ENCODE measurements at places on chromosomes 1 and 21.

DNA sequence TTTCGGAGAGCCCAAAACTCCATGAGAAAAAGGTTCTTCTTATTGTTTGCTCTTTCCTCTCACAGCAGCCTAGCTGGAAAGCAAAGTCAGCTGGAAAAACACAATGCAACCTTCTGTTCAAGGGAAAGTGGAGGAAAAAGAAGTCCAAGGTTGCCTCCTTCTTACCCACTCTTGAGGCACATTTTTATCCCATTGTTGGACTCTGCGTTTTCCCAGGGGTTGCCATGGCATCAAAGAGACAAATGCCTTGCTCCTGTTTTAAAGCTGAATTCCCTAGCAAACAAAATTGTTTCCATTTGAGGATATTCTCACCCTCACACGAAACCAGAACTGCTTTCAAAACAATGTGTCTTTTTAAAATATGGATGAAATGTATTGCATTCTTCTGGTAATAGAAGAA, 45.1 kb upstream of the PALMD start:
- DNase-seq, result no peak

- no peak for DNase-seq
These were observed 22.4 kb downstream of the ESRRG start for GRCh38 chr1:216700779-216701178.

- peak; percentile 26 for DNase-seq
These were observed 51.1 kb downstream of the USP1 start for GRCh38 chr1:62487956-62488355.

DNA sequence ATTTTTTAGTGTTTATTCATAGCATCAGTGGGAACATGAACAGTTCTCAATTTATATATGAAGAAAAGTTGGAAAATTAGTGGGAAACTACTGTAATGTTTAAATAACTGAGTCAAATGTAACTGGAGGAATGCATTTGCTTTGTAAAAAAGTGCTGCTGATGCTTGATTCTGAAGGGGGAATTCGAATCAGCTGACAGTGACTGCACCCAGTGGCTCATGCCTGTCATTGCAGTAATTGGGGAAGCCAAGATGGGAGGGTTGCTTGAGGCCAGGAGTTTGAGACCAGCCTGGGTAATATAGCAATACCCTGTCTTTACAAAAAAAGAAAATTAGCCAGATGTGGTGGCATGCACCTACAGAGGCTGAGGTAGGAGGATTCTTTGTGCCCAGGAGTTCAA, 398.4 kb downstream of the ZP4 start:
- DNase-seq, result peak; percentile 25

- DNase-seq, result no peak
These were observed 282.1 kb upstream of the BRINP3 start for GRCh38 chr1:190759807-190760206.

DNA sequence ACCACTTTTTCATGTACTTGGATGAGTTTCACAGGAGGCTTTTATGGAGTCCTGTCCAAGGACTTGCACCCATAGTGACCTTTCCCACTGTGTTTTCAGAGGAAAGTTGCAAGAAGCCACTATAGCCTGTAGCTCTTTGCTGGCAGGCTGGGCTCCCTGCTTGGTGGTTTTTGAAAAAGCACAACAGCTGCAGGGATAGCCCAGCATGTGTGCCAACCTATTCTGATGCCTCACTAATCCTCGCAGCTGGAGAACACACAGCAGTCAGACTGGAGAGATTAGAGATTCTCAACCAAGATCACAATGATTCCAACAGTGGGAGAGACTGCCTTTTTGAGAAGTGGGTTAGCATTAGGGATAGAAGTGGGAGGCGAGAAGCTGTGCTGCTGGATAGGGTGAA, 24.1 kb upstream of the ARHGEF11 start:
- DNase-seq, result peak; percentile 65

GRCh38 chr1:44347280-44347679, 7.8 kb downstream of the ERI3 start:
- no peak for DNase-seq

- DNase-seq, result peak; percentile 82
These were observed 89.4 kb upstream of the IPO9 start for GRCh38 chr1:201739492-201740085.

DNA sequence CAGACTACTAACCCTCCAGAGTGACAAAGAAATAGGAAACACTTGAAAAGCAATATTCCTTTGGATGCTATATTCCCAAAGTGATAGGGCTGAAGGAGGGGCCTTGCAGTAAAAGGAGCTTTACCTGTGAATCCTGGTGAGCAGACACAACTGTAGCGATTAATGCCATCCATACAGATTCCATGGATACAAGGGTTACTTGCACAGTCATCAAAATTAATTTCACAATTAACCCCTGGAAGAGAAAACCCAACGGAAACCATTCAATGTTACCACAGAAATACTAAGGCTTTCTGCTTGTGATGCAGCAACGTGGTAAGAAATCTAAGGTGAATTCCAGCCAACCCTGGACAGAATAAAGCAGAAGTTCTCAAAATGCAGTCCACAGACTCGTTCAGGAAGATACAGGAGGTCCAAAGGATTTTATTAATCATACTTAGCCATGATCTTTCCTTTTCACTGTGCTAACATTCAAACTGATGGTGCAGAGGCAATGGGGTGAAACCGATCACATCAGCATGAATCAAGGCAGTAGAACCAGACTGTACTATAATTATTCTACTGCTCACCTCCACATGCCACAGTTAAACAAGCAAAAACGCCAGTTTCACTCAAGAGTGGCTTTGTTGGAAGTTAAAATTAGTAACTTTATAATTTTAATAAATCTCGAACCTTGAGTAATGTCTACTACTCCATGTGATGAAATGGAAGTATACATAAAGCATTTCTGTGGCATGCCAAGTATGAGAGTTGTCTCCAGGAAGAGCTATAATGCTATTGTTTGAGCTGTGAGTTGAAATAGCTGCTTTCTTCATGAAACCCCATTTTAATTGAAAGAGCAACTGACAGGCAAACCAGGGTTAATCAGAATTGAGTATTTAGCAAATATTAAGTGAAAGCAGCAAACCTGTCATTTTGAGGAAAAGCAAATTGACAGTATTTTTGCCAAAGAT, 63.2 kb upstream of the ADAM30 start:
- DNase-seq, result no peak

DNA sequence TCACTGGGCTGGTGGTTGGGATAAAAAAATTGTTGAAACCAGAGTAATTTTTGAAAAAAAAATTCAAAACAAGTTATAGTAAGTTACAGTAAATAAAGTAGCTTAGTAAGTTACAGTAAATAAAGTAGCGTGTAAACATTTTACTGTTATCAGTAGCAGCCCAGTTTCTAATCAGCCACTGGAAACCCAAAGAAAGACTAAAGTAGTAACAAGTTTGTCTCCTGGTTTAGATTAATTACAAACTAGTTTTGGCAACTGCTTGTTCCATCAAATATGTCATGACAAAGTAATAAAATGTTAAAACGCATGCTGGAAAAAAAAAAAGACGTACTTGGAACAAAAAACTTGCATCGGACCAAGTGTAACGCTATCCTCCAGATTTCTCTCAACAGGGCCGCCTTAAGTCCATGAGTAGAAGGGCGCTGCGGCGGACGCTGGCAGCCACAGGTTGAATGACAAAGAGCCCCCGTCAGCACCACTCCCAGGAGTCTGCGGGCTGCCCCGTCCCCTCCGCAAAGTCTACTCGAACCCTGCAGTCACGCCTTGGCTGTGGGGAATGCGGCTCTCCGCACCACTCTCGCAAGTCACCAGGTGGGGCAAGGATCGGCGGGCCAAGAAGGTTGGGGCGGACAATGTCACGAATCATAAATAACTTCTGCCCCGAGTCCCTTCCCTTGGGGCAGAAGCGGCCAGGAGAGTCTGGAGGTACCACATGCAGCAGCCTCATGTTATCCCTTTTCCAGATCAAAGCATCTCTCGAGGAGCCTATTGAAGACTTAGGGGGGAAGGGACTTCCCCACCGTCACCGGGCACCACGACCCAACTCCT, 837 bp downstream of the SLC16A1 start:
- peak; percentile 87 for DNase-seq

DNA sequence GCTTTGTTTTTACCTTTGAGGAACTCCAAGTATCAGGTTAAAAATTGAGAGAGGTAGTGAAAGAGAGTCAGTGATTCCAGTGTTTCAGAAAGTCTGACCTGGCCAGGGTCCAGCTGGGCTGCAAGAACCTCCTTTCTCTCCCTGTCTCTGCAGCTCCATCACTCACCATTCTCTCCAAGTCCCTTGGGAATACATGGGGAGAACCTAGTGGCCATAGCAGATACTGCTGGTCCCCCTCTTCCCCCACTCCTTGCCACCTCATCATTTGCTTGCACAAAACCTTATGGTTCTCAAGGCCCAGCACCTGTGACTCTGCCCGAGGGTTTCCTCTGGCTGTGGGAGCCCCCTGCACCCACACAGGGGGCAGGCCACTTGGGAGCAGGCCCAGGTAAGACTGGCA, 279.5 kb downstream of the KIF26B start:
- no peak for DNase-seq

DNA sequence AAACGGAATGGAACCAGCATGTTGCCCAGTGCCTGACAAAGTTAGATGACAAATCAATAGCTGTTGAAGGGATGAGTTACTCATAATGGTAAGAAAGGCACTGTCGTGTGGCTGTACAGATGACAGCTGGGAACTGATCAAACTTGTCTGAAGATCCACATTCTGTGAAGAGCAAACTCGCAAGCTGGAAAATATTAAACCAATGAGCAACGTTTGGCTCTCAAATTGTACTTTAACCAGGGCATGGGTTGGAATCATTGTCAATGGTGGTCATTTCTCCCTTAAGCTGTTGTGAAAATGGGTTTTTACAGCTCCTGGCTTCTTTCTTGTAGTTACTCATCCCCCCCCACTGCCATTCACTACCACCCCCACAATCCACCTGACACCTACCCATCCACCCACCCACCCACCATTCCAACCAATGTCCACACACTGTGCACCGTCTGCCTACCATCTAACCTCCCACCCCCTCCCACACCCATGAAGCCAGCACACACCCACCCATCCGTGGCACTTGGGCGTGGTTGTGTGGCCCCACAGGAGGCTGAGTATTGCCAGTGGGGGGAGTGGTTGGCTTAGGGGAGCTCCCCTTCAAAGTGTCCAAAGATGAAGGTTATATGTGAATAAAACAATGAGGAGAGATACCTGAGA, 46.7 kb downstream of the CLDN14 start:
- DNase-seq, result no peak

GRCh38 chr21:29092102-29092959, 18.9 kb upstream of the CCT8 start:
- DNase-seq, result no peak

DNA sequence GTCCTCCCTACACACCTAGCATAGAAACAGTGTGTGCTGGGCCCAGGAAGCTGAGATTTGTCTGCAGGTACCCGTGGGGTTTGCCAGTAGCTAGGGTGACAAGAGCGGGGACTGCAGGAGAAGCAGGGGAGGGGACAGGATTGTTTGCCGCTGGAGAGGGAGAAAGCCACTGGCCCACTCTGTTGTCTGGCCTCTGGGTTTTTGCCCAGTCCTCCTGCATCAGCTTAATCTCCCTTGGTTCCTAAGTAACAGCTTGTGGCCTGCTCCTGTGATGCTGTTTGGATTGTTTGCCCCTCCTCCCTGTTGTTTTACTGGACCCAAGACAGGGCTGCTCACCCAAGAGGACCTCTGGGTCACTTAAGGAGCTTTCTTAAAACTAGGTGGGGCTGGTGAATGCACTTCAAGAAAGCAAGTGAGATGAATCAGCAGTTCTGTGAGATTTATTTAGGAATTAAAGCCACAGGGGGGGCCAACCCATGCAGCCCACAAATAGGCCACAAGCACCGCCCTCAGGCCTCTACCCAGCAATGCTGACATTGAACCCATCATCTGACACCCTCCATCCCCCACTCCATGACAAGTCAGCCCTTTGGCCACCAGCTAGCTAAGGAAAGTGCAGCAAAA, 142.8 kb downstream of the ZZZ3 start:
- peak; percentile 42 for DNase-seq

- DNase-seq, result no peak
These were observed 815.5 kb upstream of the ADGRL4 start for GRCh38 chr1:79822053-79822452.

DNA sequence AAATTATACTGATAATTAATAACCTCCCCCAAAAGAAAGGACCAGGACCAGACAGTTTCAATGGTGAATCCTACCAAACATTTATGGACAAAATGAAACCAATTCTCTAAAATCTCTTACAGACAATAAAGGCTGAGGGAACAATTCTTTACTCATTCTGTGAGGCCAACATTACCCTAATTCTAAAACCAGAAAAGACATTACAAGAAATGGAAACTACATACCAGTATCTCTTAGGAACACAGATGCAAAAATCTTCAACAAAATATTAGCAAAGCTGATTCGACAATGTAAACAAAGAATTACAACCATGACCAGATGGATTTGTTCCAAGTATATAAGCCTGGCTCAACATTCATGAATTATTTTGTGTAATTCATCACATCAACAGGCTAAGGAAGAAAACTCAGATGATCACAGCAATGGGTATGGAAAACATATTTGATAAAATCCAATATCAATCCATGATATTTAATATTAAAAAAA, 8.6 kb downstream of the TMED5 start:
- no peak for DNase-seq

DNA sequence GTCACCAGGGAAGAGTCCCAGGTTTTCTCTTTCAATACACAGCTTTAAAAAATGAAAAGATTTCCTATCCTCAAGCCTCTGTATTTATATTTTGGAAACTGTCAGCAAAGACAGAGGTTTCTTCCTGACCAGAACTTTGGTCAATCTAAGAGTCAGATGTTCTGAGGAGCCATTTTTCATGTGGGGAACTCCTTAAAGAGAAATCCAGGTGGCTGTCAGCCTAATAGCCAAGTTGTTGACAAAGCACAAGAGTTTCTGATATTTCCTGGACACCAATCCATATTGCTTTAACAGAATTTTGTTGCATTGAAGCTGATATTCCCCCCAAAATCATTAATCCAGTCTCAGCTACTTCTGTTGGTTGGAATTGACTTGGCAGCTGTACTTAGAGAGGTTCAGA, 318.6 kb upstream of the NFIA start:
- no peak for DNase-seq

DNA sequence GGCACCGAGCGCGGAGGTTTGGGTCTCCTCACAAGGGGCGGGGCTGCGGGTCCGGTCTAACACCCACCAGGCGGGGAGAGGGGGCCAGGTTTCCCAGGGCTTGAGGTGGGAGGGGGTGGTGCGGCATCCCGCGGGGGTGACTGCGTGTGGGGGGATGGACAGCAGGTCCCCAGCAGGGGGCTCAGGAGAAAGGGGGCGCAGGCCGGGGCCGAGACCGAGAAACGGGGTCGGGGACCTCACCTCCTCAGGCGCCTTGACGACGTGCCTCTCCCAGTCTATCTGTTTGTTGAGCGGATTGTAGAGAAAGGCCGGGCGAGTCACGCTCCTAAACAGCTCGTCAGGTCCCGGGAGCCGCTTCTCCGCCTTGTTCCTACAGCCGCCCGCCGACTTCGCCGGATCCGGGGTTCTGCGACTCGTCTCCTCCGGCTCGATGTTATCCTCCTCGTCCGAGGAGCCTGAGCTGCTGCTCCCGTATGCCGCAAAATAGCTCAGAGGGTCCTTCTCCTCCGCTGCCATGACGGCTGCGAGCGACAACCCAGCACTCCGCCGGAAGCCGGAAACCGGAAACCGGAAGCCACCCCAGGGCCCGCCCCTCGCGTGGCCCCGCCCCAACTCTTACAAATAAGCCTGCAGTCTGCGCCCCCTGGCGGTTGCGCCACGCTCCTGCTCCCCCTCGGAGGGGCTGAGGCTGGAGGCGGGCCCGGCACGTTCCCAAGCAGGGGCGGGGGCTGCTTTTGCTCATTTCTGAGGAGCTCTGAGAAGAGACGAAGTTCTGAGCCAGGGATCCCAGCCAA, at the start of gene C1orf52:
TSS of gene C1orf52 (minus strand) at position 545 of the 794 bp plus-strand sequence. CDS start at position 516, 29 bp downstream.
- DNase-seq, result peak; percentile 98

- DNase-seq, result no peak
These were observed 77.9 kb downstream of the PSMG1 start for GRCh38 chr21:39105341-39105765.

GRCh38 chr1:57142169-57142568, 176.4 kb upstream of the C8B start:
- DNase-seq, result no peak
